ENCODE measurements at places on chromosomes 6 and 20.

- no peak for DNase-seq
Measured at GRCh38 chr20:56503916-56504315, 20.6 kb upstream of the FAM209A start.

DNA sequence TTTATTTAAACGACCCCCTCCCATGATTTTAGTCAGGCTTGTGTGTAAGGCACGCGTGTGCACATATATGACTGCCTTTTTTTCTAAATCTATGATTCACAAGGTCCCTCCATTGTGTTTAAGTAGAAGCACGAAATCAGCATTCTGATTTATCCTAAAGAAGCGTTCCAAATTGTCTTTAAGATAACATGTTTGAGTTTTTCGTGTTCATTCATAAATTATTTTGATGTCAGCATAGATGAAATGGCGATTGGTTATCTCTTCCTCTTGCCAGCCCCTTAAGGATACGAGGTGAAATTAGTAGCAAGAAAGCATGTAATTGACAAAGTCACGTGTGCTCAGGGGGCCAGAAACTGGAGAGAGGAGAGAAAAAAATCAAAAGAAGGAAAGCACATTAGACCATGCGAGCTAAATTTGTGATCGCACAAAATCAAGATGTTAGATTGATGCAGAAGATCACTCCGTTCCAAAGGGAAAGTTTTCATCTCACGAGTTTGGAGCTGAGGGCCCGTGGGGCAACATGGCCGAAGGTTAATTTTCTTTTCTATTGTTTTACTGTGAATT, at the start of gene LIN28B:
Gene LIN28B (plus strand): TSS at position 377 of the 564 bp plus-strand sequence. CDS start 144 bp downstream, at position 521.
- DNase-seq: no peak

DNA sequence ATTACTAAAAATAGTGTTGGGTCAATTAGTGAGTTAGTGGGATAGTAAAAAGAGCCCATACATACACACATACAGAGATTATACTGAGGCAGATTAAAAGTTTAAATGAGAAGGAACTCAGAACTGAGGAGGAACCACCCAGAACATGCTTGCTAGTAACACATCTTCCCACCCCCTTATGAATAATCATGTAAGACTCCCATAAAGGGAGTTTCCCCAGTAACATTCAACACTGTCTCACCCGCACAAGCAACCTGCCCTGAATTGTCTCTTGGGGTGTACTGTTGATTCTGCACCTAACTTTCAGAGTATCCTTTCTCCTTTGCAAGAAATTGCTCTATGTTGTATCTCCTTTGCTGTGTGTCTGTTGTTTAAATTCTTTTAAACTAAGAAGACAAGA, 11.1 kb upstream of the HLA-DQB2 start:
- no peak for DNase-seq

DNA sequence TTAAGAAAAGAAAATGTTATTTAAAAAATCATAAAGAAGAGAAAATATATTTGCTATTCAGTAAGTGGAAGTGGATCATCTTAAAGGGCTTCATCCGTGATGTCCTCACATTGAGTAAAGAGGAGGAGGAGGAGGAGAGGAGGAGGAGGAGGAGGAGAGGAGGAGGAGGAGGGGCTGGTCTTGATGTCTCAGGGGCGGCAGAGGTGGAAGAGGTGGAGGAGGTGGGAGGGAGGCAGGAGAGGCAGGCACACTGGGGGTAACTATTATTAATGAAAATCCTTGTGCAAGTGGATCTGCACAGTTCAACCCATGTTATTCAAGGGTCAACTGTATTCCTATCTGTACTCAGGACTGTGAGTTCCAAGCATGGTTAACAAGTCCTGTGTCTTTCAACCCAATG, 47.0 kb upstream of the EDN1 start:
- DNase-seq: no peak

- no peak for DNase-seq
Measured at GRCh38 chr6:151056230-151056907, 183.4 kb upstream of the AKAP12 start.

DNA sequence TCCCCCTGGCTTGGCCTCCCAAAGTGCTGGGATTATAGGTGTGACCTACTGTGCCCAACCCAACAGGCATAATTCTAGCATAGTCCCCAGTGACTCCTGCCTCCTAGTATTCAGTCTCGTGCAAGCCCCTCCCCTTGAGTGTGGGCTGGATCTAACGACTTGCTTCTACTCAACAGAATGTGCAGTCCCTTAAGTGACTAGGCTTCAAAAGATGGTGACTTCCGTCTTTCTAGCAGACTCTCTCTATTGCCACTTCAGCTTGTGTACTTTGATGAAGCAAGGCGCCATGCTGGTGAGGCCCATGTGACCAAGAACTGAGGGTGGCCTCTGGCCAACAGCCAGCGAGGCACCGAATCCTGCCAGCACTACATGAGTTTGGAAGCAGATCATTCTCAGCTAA, 109.6 kb upstream of the TRAF3IP2 start:
- peak; percentile 62 for DNase-seq

DNA sequence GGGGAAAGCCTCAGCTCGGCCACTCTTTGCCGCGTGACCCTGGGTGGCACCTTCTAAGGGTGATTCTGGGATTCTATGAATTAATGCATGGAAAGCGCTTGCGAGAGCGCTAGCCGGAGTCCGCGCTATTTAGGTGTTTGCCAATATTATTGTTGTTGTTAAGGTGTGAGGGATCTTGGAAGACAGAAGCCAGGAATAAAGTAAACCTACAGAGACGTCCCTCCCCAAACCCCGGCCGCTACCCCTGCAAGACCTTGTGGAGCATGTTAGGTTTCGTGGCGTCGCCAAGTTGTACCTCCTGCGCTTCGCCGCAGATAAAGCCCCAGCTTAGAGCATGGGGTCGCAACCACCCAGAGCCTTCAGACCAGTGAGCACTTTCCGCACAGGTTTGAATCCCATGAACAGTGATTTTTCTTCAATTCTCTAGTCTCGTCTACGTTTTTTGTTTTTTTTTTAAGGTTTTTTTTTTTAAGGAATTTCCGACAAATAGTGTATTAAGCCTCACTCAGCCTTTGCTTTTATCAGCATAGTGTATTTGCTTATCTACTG, 16.9 kb upstream of the ZSCAN9 start:
- no peak for DNase-seq

DNA sequence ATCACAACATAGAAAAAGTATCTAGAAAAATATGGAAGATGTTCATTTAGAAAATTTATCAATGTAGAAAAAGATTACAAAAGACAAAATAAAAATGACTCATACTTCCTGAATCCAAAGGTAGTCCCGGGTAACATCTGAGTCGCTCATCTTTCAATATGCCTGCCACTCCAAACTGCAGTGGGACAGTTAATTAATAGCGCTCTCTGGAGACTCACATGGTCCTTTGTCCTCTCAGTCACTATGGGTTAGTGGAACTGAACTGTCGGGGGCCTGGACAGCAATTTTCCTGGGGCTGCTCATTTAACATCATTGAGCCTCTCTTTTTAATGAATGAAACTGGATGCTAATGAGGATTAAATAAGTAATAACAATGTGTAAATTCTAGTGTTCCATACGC, 103.4 kb downstream of the MAP3K4 start:
- DNase-seq: no peak

GRCh38 chr20:32263398-32263954, 14.0 kb upstream of the KIF3B start:
- DNase-seq: no peak

GRCh38 chr6:2158596-2159271, 86.7 kb downstream of the GMDS start:
- DNase-seq: no peak

- DNase-seq: no peak
Measured at GRCh38 chr6:146879406-146880117, 280.8 kb downstream of the ADGB start.

Measured in stimulated activated CD4-positive, alpha-beta T cell treated with anti-CD3 and anti-CD28 coated beads, Interleukin-4, amount 100 ng/mL, for 4 hours (primary cell).